ENCODE measurements at places on chromosomes 2 and 18.

DNA sequence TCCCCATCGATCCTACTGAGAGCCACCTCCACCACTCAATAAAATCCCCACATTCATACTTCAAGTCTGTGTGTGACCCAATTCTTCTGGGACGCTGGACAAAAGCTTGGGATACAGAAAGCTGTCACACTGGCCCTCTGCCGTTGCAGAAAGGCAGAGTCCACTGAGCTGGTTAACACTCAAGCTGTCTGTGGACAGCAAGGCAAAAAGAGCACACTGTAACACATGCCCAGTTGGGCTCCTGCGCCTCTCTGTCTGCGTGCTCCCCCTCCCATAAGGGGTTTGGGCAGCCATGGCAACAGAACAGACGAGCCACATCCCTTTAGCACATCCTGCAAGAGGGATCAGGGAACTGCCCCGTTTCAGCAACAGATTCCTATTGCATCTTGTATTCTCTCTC, 106.9 kb upstream of the RGPD4 start:
- DNase-seq, result no peak

GRCh38 chr2:29567906-29568520, 353.4 kb downstream of the ALK start:
- no peak for DNase-seq

DNA sequence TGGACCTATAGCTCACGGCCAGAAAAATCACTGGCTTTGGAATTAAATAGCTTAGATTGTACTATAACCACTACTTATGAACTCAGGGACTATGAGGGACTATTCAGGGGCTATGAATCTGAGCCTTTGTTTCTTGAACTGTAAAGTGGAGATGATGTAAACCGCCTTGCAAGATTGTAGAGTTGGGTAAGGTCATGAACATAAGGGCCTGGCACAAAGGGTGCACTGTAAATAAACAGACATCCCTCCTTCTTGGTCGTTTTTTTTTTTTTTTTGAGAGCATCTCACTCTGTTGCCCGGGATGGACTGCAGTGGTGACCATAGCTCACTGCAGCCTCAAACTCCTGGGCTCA, 2.8 kb downstream of the TMEM177 start:
- DNase-seq, result no peak

- no peak for DNase-seq
Observed at GRCh38 chr18:12043811-12044210, 49.8 kb upstream of the ANKRD62 start.

DNA sequence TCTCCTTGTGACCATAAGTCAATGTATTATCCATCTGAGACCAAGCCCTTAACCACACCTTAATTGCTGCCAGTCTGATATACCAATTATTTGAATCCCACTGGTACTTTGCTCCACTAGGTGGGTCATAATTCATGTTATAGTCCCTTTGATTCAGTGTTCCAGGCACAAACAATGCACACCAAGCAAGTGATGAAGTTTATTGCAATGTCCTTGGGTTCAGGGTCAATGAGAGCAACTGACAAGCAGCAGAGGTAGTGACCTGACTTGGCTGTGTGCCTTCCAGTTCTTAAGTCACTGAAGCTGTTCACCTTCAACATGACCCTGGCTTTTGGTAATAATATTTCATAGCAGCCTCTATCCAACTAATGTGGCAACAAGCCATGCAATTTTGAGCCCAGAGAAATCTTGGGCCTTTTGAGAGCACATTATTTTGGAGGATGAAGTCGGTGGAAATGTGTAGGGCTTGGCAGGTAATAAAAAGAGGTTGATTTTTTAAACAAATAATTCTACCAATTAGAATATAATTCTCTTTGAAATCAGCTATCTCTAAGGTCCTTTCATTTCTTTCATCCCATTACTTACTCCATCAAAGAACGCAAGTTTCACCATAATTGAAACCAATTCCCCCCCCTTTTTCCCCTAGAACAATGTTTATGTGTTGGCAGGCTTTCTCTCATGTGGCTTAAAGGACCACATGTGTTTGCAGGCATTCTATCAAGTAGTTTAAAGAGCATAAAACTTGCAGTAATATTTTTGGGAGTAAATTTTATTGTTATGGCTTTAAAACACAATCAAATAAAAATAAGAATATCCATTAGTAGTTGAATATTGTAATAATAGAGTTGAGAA, 3.1 kb upstream of the CPO start:
- DNase-seq, result no peak

- no peak for DNase-seq
Observed at GRCh38 chr2:171109571-171109970, 51.1 kb downstream of the TLK1 start.

DNA sequence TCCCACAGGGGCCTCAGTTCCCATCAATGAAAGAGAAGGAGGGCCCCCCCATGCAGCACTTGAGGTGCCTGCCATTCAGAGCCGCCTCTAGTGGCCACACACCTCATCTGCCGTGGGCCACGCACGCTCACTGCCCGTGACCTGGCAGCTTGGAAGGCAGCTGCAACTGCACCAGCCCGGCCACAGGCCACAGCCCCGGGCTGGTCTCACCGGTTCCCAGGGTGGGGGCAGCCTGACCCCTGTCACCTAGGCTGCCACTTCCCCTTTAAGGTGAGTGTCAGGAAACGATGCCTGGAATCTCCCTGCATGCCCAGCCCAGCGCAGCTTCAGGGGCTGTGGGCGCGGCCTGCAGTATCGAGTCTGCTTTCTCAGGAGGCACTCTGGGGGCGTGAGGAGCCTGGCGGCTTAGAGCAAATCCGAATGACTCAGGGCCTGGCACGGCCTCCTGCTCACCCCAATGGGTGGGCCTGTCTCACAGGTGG, 2.6 kb downstream of the MAB21L4 start:
- DNase-seq, result no peak

- DNase-seq, result no peak
Observed at GRCh38 chr18:38923126-38923525, 1357.5 kb upstream of the CELF4 start.

DNA sequence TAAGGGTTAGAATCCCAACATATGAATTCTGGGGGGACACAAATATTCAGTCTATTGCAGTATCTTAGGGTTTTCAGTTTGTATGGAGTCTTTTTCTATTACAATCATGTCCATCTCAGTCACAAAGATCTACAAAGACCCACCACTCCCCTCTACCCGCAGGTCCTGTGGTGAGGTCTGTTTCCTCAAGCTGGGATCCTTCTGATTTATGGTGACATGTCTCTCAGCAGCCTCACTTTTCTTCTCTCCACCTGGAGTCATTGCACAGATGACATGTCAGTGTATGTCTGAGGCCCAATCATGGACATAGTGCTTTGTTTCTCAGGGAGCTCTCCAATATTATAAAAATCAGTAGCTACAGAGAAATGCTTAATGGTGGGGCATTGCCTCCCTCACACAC, 113.4 kb upstream of the RAB27B start:
- DNase-seq, result no peak

- no peak for DNase-seq
Observed at GRCh38 chr2:234322766-234323465, 174.0 kb downstream of the ARL4C start.

DNA sequence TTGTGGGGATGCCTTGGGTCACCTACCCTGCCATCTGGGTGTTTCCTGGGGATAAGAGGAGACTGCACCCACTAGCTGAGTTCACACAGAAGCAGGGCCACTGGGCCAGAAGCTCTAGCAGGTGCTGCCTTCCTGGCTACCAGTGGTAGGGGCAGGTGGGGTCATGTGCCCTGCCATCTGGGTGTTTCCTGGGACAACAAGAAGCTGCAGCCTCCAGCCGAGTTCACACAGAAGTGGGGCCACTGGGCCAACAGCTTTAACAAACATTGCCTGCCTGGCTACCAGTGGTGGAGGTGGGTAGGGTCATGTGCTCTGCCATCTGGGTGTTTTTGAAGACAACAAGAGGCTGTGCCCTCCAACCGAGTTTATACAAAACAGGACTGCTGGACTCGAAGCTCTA, 282.2 kb upstream of the SYT4 start:
- DNase-seq, result no peak

DNA sequence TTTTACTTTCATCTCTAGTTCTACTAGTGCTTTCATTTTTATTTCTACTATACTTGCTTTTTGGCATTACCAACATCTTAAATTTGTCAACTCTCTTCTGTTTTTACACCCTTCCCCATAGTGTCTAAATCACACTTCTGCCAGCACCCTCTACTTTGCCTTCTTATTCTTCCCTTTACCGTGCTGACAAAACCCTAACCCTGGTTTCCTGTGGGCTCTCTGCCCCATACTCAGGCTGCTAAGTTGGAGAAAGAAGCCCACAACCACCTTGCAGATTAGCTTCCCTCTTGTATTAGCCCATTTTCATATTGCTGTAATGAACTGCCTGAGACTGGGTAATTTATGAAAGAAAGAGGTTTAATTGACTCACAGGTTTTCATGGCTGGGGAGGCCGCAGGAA, 24.8 kb downstream of the GIGYF2 start:
- DNase-seq, result no peak

DNA sequence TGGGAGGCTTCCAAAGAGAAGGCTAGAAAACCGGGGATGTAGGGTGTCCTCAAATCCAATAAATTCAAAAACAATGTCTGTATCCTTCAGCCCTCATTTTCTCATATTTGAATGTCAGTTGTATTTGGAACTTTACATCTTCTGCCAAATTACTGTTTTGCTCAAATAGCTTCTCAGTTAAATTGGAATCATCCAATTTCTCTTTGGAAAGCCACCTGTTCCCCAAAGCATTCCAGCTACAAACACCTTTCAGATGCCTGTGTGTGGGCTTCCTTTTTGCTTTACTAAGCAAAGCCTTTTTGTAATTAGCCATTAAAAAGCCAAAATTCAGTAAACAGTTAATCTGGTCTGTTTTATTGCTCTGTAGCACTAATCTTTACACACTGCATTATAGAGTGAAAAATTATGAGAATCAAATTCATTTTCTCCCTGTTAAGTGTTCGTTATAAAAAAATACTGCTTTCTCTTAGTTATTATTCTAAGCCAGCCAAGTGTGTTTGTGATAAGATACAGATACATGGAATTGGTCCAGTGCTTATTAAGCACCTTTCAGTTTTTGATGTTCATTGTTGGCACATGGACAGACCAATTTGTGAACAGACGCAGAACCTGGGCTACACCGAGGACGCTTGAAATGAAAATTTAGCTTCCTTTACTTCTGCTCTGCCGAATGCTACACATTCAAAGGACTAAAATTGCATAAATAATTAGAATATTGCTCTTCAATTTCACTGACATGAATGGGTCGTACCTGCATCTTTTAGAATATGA, 151.6 kb downstream of the RTN4 start:
- DNase-seq, result no peak

GRCh38 chr2:101753720-101754490, 56.4 kb downstream of the MAP4K4 start:
- DNase-seq, result no peak

- no peak for DNase-seq
Observed at GRCh38 chr2:15494877-15495276, 66.3 kb downstream of the NBAS start.

- DNase-seq, result no peak
Observed at GRCh38 chr2:228599297-228599696, 417.8 kb upstream of the SPHKAP start.

GRCh38 chr2:42810971-42811811, 18.8 kb upstream of the HAAO start:
- no peak for DNase-seq

GRCh38 chr18:12366379-12366778, 10.6 kb downstream of the AFG3L2 start:
- no peak for DNase-seq

- DNase-seq, result no peak
Observed at GRCh38 chr2:238236571-238236970, 3.3 kb downstream of the HES6 start.

All from NCI-H1417 treated with DMSO at 0.1 percent for 48 hours (cell line).